ELR (cell line): ENCODE measurements at places on chromosomes 7 and 10.

- DNase-seq: no peak
These were observed 50.6 kb upstream of the TES start for GRCh38 chr7:116159711-116160110.

DNA sequence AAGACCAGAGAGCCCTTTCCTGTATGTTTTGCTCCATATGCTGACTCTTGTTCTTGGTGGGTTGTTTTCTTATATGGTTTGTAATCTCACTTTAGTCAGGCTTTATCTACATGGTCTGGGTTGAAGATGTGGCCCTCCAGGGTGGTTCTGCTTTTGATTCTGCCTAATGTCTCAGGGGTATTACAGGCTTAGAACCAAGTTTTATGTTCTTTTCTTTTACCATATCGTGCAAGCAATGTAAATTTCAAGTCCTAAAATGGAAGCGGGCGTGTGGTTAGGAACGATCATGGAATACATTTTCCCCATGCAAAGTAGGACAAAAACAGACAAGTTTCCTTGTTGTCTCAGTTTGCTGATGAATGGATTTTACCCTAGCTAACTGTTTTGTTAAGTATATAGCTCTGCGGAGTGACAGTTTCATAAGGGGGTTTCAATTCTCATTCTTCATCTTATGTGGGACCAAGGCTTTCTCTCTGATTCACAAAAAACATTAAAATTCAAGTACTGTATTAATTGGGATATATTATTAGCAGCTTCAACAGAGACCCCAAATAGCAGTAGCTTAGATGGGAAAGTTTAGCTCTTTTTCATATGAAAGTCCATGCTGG is 58.7 kb downstream of the MTURN start:
- no peak for DNase-seq

DNA sequence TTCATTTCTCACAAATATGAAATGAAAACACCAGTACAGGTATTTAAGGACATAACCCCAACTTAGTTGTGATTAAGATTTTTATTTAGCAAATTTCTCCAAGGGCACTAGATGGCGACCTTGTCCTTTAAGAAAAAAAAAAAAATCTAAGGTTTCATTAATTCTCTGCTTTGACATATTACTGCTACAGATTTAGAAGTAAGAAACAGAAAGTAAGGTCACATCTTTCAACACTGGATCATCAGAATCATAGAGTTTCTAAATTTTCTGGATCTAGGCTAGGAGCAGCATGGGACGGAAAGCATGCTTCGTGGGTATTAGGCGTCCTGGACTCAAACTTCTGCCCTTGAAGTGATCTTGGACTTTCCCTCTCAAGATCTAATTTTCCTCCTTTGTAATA is 85.5 kb upstream of the PRKG1 start:
- peak; percentile 39 for DNase-seq

DNA sequence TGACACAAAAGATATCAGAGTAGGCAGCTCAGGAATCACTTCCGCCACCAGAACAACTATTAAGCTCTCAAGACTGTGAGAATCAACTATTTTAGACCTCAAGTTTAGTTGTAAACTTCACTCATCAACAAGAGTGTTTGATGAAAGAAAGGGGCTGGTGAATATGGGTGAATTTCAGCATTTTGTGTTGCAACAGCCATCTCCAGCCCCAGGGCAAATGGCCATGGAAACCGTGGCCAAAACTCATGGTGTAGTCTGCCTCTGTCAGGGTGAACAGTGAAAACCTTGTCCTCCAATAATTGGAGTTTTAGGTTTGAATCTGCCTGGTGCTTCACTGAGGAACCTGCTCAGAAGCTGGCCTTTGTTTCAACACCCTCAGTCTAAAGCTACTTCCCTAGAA is 60.0 kb downstream of the POLR1F start:
- peak; percentile 10 for DNase-seq

DNA sequence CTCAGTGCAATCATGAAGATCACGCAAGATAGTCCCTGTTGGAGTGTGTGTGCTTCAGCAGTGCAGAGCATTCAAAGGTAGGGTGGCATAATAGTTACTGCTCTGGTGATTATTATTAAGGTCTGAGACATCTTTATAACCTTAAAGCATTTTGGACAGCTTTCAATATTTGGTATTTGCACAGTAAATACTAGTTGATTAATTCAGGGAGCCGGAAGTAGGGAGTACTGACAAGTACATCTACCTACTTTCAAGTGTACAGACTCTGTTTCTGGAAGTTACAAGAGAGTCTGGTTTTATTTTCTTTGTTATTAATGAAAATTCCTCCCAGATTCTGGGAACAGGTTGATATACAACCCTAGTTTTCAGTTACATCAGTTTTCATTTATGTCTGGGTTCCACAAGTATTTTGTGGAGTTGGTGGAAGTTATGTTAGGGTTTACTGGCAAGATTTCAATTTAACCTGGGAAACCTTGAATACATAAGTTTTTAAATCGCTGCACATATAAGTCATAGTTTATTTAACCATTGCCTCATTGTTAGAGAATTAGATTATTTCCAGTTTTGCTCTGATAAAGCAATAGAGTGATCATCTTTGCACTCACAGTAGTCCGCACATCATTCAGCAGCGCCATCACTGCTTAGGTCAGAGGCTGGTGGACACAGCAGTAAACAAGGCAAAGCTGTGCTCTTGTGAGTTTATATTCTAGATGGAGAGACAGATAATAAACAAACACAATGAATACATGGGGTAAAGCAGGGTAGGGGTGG is 366.6 kb downstream of the REEP3 start:
- DNase-seq: no peak

DNA sequence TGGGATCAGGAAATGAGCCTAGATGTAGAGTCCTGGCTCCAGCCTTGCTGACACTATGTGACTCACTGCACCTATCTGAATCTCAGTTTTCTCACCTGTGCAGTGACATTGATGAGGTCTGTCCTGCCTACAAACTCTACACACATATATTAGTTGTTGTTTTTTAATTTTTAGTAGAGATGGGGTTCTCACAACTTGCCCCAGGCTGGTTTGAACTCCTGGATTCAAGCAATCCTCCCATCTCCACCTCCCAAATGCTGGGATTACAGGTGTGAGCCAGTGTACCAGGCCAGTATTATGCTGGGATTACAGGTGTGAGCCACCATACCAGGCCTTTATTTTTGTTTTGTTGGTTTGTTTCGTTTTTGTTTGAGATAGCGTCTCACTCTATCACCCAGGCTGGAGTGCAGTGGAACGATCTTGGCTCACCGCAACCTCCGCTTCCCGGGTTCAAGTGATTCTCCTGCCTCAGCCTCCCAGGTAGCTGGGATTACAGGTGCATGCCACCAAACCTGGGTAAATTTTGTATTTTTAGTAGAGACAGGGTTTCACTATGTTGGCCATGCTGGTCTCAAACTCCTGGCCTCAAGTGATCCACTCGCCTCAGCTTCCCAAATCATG is 11.8 kb upstream of the DDIT4 start:
- no peak for DNase-seq

DNA sequence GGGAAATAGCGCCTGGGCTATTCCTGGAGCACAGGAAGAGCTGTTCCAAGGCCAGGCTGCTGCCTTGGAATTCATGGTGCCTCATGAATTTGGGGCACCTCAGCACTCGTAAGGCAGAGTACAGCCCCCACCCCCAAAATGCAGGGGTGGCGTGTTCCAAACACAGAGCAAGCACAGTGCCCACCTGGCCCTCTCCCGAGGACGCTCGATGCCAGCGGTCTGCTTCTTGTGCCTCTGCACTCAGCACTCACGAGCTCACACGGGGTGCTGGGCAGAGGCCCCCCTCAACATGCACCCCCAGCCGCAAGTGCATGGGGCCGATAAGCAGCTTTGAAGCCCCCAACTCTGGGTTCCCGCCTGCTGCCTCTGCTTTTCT is 60.1 kb downstream of the ZRANB1 start:
- DNase-seq: no peak

- DNase-seq: peak; percentile 23
These were observed 52.6 kb downstream of the GTF2I start for GRCh38 chr7:74709880-74710671.
